ENCODE measurements at places on chromosomes 1 and 21.

DNA sequence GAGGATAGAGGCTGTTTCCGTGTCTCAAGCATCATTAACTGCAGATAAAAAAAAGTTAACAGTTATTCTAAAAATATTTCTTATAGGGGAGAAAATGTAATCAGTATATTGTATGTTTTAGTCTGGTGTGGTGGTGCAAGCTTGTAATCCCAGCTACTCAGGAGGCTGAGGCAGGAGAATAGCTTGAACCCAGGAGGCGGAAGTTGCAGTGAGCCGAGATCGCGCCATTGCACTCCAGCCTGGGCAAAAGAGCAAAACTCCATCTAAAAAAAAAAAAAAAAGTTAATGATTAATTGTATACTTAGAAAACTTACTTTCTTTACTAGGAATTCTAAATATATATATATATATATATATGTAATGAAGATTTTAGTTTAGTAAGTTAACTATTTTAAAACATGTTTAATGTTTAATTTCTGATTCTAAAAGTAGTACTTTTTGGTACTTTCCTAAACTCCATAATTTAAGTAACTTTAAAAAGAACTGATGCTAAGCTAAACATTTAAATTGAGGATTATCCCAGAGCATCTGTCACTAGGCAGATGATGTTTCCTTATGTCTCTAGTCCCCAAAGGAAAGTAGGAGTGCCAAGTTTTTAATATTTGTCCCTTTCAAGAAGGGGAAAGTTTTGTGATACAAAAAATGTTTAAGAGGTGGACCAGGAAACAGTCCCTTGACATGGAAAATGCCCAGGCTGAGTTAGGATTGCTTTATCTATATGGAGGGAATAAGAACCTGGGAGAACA, 66.3 kb downstream of the DYRK1A start:
- no peak for DNase-seq

- DNase-seq: no peak
Observed at GRCh38 chr1:28297826-28298225, 31.0 kb upstream of the MED18 start.

- DNase-seq: no peak
Observed at GRCh38 chr1:192557841-192558595, 17.6 kb upstream of the RGS1 start.

GRCh38 chr1:73998348-73998959, 199.5 kb downstream of the LRRIQ3 start:
- DNase-seq: no peak

GRCh38 chr1:156217871-156218270, 5.1 kb downstream of the PMF1 start:
- peak; percentile 74 for DNase-seq

- DNase-seq: no peak
Observed at GRCh38 chr1:13513895-13514546, at the start of gene LRRC38. Gene LRRC38, minus strand, starts transcription at chr1:13514003. Its CDS starts 410 bp downstream, at chr1:13513593.

- peak; percentile 37 for DNase-seq
Observed at GRCh38 chr1:2228694-2229036, 546 bp downstream of the SKI start.

GRCh38 chr1:83882906-83883305, 116.0 kb downstream of the TTLL7 start:
- peak; percentile 1 for DNase-seq

DNA sequence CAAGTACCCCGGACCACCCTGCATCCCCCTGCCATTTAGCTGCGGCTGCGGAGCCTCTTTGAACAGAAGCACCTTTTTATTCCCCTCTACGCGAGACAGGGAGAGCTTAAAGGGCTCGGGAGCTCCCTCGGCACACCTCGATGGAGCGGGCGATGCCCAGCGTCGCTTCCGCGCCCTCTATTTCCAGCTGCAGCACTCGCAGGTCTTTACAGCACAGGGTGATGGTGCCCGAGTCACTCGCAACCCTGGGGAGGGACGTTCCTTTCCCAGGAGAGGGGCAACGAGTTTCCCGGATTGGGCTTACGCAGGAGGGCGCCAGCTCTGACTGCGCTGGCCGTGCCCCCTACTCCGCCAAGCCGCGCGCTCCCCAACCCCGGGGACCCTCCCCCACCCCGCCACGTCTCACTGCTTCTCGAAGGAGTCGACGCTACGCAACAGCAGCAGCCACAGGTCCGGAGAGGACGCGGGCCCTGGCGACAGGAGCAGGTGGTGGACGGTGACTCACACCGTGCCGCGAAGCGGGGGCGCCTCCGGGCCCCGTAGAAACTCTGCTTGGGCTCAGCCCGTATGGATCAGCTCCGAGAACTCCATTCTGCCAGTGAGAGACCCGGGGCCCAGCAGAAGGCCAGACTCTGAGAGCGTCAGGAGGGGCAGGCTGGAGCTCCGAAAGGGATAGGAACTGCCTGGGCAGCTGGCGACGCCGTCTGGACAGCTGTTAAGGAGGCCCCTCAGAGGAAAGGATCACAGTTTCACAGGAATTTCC, 5.8 kb upstream of the FAM167B start:
- DNase-seq: peak; percentile 42

DNA sequence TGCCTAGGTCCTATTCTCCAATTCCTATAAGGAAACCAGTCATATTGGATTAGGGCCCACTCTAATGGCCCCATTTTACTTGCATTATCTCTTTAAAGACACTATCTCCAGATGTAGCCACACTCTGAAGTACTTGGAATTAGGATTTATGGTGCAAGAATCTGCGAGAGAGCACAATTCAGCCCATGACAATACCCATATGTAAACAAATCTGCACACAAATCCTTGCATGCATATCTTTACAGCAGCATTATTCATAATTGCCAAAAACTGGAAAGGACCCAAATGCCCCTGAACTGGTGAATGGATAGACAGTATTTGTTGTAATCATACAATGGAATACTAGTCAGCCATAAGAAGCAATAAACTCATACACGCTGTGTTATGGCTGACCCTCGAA, 229.8 kb upstream of the ADAMTS5 start:
- DNase-seq: no peak

GRCh38 chr1:33161061-33161681, 20.7 kb downstream of the TRIM62 start:
- DNase-seq: no peak

- DNase-seq: no peak
Observed at GRCh38 chr1:43473463-43473862, 19.7 kb upstream of the HYI start.

DNA sequence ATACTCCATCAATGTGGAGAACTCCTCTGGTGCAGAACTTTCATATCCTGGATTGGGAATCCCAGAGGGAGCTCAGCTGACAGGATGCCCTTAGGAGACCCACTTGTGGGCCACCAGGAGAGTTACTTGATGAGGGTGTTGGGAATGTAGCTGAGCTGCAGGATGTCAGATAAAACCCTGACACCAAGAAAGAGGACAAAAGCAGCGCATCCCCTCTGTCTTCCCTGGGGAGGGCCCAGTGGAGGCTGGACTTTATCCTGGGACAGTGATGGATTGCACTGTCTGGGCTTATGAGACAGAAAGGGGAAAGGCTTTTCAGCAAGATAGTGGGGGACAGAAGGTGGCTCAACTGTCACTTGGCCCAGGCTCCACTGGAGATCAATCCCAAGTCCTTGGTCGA, 88.1 kb upstream of the BCAR3 start:
- no peak for DNase-seq

- DNase-seq: no peak
Observed at GRCh38 chr1:32828341-32828740, 10.9 kb downstream of the S100PBP start.

DNA sequence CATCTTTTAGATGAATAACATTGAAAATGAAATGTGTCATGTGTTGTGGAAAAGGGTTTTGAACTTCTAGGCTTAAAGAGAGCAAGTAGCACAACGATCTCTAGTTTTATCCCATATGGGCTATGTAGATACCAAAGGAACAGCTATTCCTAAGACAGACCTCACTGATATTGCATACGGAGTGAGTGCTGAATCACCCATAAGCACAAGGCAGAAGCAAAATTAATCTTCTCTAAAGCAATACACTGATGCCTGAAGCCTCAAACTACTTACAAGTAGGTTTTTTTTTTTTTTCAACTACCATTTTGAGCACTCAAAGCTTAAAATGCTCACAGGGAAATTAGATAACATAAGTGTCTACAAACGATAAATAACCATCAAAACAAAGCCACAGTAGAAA, 5.0 kb upstream of the KMO start:
- no peak for DNase-seq

- no peak for DNase-seq
Observed at GRCh38 chr1:245317217-245317616, 162.4 kb downstream of the KIF26B start.
